ENCODE measurements at places on chromosomes 7 and 10. TPM values are rescaled to one million over a fixed set of nuclear protein-coding genes. Genes with fewer than 3 reads are reported as not detected.

The COL1A2 gene
- not detected for total RNA-seq

The FAM25G gene
- total RNA-seq = 1.5 TPM

The NPY4R2 gene
- 22.5 TPM for total RNA-seq

The LRRN3 gene
- total RNA-seq = not detected

The KEL gene
- not detected for total RNA-seq

The SYT15 gene
- 2.7 TPM for total RNA-seq

The ELAPOR2 gene
- 0.22 TPM for total RNA-seq

The PUS7 gene
- total RNA-seq = 26.8 TPM

The SP4 gene
- total RNA-seq = 1.2 TPM

The NCF1 gene
- 0.17 TPM for total RNA-seq

The OR6B1 gene
- not detected for total RNA-seq

The SPRN gene
- total RNA-seq = 0.54 TPM

The RNLS gene
- total RNA-seq = 8.0 TPM

The GIMAP4 gene
- not detected for total RNA-seq
